CD8-positive, alpha-beta memory T cell (primary cell): ENCODE measurements at places on chromosomes 12 and 14. TPM values are rescaled to one million over a fixed set of nuclear protein-coding genes. Genes with fewer than 3 reads are reported as not detected.

- no peak overlapping the region for H3K27ac ChIP-seq
- H3K4me1 ChIP-seq, result no peaks in the 10 kb centered on the region
- H3K27me3 ChIP-seq, result peaks cover 4% of the 10 kb centered on the region
- no peak overlapping the region for H3K4me3 ChIP-seq
- no peaks in the 10 kb centered on the region for H3K36me3 ChIP-seq
Measured at GRCh38 chr12:116697305-116697704, 40.6 kb downstream of the SPRING1 start.

EIF2S3B gene
- 0.58 TPM for polyA plus RNA-seq

OR11H12 gene
- polyA plus RNA-seq, result not detected

GRCh38 chr12:7729746-7730145 lies 17.4 kb downstream of the CLEC4C start:
- H3K4me1 ChIP-seq, result no peaks in the 10 kb centered on the region
- H3K27ac ChIP-seq, result no peak overlapping the region
- no peak for DNase-seq
- no peaks in the 10 kb centered on the region for H3K27me3 ChIP-seq
- H3K36me3 ChIP-seq, result no peaks in the 10 kb centered on the region
- H3K4me3 ChIP-seq, result no peak overlapping the region

DNA sequence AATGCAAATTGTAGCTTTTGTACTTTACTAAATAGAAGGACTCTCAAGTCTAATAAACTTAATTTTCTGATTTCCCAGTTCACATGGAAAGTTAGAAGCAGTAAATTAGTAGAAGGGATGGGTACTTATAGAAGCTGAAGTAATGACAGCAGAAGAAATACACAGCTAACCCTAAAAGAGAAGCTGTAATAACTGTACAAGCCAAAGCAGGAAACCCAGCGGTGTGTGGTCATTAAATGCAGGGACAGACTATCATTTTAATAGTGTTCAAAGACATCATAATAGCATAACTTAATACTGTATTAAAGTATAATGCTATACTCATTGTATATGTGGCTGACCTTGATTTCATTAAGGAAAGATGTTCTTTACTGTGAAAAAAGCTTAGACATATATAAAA lies 74.9 kb downstream of the PCNX1 start:
- no peak for DNase-seq
- peaks cover 14% of the 10 kb centered on the region for H3K36me3 ChIP-seq
- H3K27ac ChIP-seq, result peak overlapping the region; percentile 12

- no peak for DNase-seq
- H3K36me3 ChIP-seq, result no peaks in the 10 kb centered on the region
- no peaks in the 10 kb centered on the region for H3K27me3 ChIP-seq
- H3K4me1 ChIP-seq, result no peaks in the 10 kb centered on the region
- H3K27ac ChIP-seq, result no peak overlapping the region
- H3K4me3 ChIP-seq, result no peak overlapping the region
Measured at GRCh38 chr12:7716381-7716780, 5.1 kb downstream of the DPPA3 start.

GRCh38 chr12:116065606-116066005 lies 211.9 kb downstream of the MED13L start:
- no peaks in the 10 kb centered on the region for H3K36me3 ChIP-seq
- H3K4me3 ChIP-seq, result no peak overlapping the region
- H3K27me3 ChIP-seq, result no peaks in the 10 kb centered on the region
- DNase-seq, result no peak
- H3K27ac ChIP-seq, result no peak overlapping the region

DNA sequence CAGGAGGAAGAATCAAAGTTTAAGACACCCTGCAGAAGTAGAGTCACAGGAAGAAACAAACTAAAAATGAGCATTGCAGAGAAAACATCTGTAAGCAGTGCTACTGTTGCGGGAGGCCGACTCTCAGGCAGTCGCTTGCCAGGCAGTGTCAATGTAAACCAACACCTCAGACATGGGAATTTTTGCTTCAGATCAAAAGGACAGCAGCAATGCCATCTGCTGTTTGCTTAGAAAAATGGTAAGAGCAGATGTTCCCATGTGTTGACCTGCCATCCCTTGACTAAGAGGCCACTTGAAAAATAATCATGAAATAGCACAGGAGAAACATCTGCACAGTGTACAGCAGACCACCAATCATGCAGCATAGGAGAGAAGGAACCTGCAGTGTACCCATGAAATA lies 196.6 kb downstream of the SLC25A21 start:
- H3K4me3 ChIP-seq, result no peak overlapping the region
- DNase-seq, result no peak
- no peaks in the 10 kb centered on the region for H3K36me3 ChIP-seq
- H3K4me1 ChIP-seq, result no peaks in the 10 kb centered on the region
- no peak overlapping the region for H3K27ac ChIP-seq
